ENCODE measurements at places on chromosomes 2 and 18.

- DNase-seq, result no peak
Measured at GRCh38 chr18:59697236-59697932, at the start of gene CCBE1. CCBE1 (minus strand) TSS chr18:59697423.

DNA sequence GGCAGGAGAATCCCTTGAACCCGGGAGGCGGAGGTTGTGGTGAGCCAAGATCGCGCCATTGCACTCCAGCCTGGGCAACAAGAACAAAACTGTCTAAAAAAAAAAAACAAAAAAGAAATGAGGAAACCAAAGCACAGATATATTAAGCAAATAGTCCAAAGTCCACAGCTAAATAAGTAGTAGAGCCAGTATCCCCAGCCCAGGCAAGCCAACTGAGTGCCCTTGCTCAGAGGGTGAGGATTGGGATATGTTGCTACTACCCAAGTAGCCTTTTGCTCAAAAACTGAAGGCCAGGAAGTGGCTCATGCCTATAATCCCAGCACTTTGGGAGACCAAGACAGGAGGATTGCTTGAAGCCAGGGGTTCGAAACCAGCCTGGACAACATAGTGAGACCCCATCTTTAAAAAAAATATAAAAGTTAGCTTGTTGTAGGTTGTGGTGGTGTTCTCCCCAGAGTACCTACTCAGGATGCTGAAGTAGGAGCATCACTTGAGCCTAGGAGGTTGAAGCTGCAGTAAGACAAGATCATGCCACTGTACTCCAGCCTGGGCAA is 5.4 kb downstream of the CFAP36 start:
- DNase-seq, result no peak

- no peak for DNase-seq
Measured at GRCh38 chr2:98708396-98709186, 22.3 kb downstream of the MGAT4A start.

GRCh38 chr2:101692766-101693165 is 4.7 kb upstream of the MAP4K4 start:
- no peak for DNase-seq

DNA sequence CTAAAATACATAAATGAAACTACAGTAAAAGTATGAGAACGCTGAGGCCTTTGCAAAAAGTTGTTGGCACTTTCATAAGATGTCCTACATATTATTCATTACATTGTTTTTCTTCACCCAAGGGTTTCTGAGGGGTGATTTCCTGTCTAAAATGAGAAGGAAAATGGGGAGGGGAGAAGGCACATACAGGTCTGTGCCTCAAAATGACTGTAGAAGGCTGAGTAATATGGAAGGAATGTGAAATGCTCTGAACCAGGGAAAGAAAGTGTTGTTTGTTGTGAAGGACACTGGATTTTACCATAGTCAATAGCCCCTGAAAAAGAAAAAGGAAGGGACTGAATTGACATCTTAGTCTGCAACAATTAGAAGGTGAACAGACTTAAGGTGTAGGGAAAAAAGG is 99.5 kb upstream of the RNF152 start:
- no peak for DNase-seq

Data from CD4-positive, alpha-beta T cell treated with Interleukin-10 for 1 hour (primary cell).